SK-N-DZ (cell line): ENCODE measurements at places on chromosomes 1 and 21.

GRCh38 chr1:155044365-155044764 lies 6.8 kb upstream of the ADAM15 start:
- DNase-seq, result no peak

DNA sequence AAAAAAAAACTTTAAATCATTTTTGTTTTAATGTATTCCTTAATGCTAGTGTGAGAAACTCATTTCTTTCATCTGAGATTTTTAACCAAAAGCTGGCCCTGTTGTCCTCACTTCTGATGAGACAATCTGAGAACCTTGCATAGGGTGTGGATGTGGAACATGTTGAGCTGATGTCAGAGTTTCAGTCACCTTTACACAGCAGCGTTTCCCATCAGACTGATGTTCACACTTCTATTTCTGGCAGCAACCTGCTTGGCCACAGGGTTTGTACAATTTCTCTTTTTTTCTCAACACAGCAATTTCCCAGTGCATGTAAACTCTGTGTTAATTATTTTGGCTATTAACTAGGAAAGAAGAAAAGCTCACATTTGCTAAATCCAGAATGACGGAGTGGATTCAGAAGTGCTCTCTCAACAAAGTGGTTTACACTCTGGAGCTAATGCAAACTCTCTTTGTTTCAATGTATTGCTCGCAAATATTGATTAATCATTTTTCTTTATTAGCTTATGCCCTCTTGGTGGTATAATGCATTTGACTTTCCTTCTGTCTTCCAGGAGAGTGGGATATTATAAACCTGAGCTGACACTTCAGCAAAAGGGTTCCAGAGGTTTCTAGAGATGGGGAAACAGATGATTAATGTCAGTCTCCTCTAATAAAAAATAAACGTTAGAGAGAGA lies 70.5 kb upstream of the HSPA13 start:
- no peak for DNase-seq

- no peak for DNase-seq
These were observed 265.5 kb downstream of the PTPRC start for GRCh38 chr1:198904321-198904720.

DNA sequence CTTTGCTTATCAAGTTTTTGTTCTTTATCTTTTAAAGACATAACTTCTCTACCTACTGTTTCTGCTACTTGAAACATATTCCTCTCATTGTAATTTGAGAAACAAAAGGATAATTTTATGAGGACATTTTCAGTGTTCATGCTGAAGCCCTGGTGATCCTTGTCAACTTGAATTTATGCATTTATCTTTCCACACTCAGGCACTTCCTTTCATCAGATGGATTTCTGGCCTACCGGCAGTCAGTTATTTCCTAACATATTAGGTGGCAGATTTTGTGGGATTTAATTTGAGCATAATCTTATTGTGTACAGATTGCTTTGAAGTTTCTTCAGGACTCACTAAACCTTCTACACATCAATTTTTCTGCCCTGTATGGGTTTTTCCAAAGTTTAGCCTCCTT lies 75.0 kb downstream of the RGL1 start:
- DNase-seq, result no peak

DNA sequence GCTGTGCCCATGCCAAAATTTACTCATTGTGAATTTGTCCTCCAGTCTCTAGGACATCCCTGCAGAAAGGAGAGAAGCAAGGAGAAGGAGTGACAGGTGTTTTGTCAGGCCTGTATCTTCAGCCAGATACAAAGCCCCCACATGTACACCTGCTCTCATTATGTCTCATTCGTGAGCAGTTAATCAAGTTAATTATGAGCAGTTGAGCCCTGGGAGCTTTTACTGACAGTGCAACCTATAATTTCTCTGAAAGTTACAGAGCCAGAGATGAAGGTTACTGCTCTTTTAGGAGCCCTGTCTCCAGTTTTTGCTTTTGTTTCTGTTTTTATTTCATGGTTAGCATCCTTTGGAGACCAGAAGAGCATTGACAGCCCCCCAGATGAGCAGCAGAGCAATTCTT lies 5.0 kb upstream of the ILDR2 start:
- no peak for DNase-seq
